Stimulated activated CD4-positive, alpha-beta T cell treated with anti-CD3 and anti-CD28 coated beads, Interleukin-1b, Interleukin-23, amount 100 ng/mL, for 1 hour (primary cell): ENCODE measurements at places on chromosomes 16 and 17.

GRCh38 chr16:1012135-1012534, 30.6 kb downstream of the SOX8 start:
- DNase-seq = no peak

DNA sequence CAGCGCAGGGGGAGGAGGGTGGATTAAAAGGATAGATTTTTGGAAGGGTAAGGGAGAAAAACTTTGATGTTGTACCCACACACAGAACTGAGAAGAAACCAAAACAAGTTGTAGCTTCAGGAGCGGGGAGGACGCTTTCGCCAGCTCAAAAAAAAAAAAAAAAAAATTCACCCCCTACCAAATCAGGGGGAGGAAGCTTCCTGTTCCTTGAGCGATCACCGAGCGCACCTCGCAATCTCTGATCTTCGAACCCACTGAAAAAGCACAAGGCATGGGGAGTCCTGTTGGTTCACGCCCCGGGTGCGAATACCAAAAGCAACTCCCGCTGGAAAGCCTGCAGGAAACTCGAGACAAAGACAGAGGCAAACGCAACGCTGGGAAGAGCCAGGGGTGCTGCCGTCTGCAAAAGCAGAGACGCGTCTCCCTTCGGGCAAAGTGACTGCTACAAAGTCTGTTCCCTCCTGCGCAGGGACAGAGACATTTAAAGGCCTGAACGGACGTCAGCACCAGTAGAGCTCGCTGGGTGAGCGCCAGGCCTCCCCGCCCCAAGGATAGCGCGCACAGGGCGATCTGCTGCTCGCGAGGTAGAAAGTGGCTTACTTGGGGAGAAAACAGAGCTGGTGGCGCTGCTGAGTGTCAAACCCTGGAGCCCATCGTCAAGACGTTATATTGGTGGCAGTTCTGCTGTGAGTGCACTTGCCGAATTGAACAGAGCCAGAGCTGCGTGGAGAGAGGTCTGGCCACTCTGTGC, 190.4 kb downstream of the USP22 start:
- no peak for DNase-seq

DNA sequence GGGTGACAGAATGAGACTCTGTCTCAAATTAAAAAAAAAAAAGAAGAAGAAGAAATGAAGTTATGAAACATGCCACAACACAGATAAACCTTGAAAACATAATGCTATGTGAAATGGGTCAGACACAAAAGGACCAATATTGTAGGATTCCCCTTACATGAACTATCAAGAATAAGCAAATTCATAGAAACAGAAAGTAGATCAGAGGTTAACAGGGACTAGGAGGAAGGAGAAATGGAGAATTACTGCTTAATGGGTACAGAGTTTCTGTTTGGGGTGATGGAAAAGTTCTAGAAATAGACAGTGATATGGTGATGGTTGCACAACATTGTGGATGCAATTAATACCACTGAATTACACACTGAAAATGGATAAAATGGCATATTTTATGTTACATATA, 16.3 kb downstream of the RANBP10 start:
- DNase-seq = no peak

- DNase-seq = no peak
These were observed 415.0 kb downstream of the CA10 start for GRCh38 chr17:51743477-51743876.

DNA sequence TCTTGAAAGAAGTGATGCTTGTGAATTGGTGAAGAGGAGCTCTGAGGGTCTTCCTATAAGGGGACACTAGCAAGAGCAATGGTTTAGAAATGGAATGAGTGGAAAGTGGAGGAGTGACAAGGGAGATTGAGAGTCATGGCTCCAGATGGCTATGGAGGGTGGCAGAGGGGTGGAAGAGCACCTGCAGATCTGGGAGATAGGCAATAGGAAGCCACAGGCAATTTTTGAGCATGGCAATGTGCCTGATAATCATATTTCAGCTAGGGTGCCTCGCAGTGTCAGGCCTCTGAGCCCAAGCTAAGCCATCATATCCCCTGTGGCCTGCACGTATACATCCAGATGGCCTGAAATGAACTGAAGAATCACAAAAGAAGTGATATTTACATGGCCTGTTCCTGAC, 21.5 kb downstream of the RGS9 start:
- DNase-seq = no peak

DNA sequence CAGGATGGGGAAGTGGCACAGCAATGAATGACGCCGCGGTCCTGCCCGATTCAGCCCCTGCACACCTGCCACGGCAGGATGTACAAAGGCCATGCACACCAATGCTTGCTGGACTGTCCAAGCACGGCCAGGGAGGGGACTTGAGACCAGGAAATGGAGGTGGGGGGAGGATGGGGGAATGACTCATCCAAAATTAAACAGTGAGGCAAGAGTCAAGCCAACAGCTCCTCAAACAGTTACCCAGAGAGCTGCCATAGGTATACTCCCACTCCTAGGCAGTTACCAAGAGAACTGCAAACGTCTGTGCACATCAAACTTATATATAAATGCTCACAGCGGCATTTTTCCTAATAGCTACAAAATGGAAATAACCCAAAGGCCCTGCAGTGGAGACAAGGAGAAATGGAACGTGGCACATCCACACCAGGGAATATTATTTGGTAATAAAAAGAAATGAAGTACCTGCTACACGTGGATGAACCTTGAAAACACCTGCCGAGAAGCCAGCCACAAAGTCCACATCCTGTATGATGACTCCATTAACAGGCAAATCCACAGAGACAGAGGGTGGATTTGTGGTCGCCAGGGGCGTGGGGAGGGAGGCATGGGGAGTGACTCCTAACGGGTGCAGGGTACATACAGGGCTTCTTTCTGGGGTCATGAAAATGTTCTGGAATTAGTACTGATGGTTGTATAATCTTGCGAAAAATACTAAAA, 54.1 kb downstream of the VAC14 start:
- no peak for DNase-seq

GRCh38 chr16:80899809-80900592, 95.6 kb upstream of the CDYL2 start:
- no peak for DNase-seq

DNA sequence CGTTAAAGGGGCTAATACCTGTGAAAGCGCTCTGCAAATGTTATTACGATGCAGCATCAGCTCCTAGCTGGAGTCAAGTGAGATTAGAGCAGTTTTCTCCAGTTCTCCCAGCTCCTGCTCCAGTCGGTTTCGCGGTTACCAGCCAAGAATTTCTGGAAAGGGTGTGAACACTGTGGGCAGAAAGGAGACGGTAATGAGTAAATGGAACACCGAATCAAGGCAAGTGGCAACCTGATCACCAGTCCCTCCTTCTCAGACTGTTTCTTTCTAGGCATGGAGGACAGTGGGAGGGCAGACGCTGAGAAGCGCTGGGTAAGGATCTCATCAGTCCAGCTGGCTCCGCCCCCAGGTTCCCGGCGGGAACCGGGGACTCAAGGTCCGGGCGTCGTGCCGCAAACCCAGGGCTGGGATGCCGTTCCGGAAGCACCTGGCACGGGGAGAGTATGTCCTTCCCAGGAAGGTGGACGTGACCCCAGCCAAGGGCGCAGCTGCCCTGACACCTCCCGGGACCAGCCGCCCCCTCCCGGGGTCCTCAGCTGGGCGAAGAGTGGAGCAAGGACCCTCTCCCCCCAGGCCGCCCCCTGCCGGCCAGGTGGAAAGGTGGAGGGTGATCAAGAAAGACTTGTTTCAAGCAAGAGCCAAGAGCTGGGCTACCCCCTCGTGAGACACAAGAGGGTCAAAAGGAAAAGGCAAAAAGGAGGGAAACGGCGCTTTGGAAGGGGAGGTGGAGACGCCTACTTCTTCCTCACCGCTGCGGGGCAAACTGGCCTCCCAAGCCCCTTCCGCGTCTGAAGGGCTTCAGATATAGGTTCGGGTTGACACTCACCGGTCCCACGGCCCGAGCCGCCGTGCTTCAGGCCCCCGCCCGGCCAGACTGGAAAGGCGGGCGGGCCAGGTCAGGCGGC, 481 bp downstream of the MYO19 start:
- DNase-seq = no peak

GRCh38 chr17:72470121-72470705, 349.4 kb downstream of the SOX9 start:
- no peak for DNase-seq

GRCh38 chr16:79843631-79844043, 243.1 kb upstream of the MAF start:
- DNase-seq = no peak

DNA sequence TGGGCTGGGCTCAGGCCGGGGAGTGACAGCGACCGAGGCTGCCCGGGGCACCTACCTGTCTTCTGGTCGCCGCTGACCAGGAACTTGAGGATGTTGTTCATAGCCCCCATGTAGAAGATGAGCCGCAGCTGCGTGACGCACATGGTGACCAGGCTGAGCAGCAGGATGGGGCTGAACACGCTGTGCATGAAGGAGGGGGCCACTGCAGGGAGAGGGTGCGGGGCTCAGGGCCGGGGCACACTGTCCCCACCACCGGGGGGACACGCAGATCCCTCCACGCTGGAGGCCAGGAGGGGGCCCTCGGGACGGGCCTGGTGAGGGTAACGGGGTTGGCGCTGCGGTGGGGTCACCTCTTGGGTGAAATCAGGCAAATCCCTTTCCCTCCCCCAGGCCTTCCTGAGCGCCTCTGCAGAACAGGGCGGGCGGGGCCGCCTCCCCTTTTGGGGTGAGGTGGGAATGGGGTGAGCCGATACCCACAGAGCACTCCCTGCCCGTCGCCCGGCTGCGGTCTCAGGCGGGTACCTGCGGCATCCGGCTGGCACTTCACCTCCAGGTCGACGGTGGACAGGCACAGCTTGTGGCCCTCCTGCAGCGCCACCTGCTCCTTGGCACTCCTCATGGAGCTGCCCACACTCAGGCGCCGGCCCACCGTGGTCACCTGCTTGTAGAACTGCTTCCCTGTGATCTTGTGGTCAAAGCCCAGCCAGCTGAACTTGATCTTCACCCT, 28.3 kb upstream of the PITPNA start:
- no peak for DNase-seq

GRCh38 chr16:51655249-51655648, 504.2 kb upstream of the SALL1 start:
- DNase-seq = no peak

DNA sequence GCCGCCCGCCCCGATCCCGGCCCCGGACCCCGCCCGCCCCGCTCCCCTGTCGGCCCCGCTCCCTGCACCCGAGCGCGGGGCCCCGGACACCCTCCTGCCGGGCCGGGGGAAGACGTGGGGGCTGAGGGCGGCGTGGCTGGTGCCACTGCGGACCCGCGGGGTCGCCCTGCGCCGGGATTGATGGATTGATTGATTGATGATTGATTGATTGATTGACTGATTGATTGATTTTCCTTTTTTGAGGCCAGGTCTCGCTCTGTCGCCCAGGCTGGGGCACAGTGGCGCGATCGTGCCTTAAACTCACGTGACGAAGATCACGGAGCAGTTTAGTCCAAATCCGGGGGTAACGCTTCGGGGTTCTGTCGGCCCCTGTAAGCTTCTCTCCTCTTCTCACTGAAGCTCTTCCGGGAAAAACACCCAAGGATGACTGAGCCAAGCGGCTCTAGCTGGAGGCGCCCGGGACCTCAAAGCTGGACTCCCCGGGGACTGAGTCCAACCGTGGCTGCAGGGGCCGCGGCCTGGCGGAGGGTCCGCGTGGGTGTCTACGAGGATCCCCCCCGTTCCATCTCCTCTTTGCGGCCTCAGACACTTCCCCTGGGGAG, 40.2 kb upstream of the BHLHA9 start:
- DNase-seq = no peak

- no peak for DNase-seq
These were observed 60.0 kb downstream of the USP22 start for GRCh38 chr17:20982589-20983358.

DNA sequence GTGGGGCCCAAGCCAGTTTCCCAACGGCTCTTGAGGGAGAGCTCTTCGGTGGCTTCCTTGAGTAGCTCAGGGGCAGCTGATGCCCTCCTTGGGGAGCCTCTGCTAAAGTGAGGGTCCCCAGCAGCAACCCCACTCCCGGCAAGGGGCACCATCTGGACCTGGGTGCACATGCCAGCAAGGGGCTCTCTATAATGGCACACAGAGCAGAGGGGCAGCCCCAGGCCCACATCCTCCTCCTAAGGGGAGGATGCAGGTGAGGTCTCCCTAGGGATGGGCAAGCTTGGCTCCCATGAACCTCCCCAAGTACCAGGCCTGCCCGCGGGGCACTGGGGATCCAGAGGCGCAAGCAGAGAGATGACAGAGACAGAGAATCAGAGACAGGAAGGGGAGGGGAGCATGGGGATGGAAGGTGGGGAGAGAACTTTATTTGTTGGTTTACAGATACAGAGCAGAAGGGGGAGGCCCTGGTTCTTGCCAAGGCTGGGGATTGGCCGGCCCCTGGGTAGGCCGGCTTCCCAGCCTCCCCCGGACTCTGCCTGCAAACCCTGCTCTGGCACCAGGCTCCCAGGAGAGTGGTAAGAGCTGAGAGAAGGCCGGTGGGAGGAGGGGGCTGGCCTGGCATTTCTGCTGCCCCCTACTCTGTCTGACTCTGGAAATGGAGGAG, 61.4 kb downstream of the SRCIN1 start:
- DNase-seq = no peak

- no peak for DNase-seq
These were observed 44.9 kb downstream of the USP22 start for GRCh38 chr17:20997711-20998570.

DNA sequence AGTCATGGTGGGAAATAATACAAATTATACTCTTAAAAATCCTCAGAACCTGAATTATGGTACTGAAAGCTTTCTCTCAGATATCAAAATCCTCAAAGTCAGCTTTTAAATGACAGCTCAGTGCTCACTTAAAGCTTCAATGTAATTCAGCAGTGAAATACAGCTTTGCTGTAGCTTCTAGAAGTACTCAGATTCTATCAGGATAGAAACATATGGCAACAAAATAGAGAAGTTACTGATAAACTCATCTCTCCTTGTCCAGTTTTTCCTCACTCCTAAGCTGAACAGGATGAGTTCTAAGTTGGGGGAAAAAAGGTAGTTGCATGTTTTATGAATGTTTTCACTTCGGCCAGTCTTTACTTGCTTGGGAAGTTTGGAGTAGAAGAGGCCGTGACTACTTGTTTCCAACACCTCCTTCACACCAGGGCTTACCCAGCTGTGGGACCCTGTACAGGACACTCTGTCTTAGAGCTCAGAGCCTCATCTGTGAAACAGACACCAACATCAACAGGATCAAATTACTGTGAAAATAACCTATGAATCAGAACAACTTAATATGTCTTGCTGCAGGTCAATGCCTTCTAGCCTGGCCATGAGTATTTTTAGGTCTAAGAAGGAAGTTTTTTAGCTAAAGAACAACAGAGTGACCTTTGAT, 30.2 kb downstream of the OGFOD1 start:
- no peak for DNase-seq

GRCh38 chr17:35898283-35899070, 18.3 kb upstream of the CCL5 start:
- DNase-seq = no peak

DNA sequence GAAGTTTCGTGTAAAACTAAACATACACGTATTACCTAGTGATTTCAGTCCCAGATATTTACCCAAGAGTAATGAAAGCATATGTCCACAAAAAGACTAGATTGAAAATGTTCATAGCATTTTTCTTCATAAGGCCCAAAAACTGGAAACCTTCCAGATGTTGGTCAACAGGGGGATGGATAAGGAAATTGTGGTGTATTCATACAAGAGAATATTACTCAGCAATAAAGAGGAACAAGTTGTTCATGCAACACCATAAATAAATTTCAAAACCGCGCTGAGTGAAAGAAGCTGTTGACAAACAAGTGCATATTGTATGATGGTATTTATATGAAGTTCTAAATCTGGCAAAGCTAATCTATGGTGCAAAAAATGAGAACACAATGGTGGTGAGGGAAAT, 54.1 kb upstream of the NFAT5 start:
- no peak for DNase-seq
